ENCODE measurements at places on chromosomes 5 and 9. TPM values are rescaled to one million over a fixed set of nuclear protein-coding genes. Genes with fewer than 3 reads are reported as not detected.

Gene RANBP17
- 15.9 TPM for total RNA-seq

Gene TSSK1B
- total RNA-seq: 0.20 TPM

Gene TMC1
- not detected for total RNA-seq

Gene PRELID1
- total RNA-seq: 178 TPM

Gene PLPPR1
- not detected for total RNA-seq

Gene SPATA31D4
- not detected for total RNA-seq

Gene CCNB1
- total RNA-seq: 49.8 TPM

Gene CDKN2B-AS1
- 2.3 TPM for total RNA-seq

Gene MYMK
- total RNA-seq: not detected

Gene GABRA6
- not detected for total RNA-seq

Gene HBEGF
- total RNA-seq: 272 TPM

Gene FCN2
- not detected for total RNA-seq

DNA sequence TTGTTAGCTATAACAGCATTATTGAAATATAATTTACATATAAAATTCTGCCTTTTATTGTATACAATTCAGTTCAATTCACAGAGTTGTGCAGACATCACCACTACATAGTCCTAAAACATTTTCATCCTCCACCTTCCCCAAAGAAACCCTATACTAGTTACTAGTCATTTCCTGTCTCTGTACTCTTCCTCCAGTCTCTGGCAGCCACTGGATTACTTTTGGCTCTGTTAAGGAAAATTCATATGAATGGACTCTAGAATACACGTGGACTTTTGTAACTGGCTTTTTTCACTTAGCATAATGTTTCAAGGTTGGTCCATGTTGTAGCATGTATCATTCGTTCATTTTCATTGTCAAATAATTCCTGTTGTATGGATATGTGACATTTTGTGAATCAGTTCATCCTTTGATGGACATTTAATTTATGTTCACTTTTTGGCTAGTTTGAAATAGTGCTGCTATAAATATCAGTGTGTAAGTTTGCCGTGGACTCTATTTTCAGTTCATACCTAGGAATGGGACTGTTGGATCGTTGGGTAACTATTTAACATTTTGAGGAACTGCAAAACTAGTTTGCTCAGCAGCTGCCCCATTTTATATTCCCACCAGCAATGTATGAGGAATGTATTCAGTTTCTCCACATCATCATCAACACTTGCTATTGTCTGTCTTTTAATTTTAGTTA, 9.7 kb downstream of the ICE1 start:
- DNase-seq: peak; percentile 70

DNA sequence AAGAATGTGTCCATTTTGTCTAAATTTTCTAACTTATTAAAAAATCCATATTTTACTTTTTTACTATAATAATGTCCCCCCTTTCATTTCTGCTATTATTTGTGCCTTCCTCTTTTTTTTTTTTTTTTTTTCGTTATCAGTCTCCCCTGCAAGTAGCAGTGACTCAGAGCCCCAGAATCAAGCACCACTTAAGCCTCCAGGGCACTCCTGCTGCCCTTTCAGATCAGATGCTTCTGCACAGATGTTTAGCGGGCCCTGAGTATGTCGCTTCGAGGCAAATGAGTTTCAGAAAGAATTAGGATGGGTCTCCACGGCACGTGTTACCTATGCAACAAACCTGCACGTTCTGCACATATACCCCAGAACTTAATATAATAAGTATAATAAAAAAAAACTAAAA, 11.7 kb downstream of the MED7 start:
- no peak for DNase-seq

GRCh38 chr9:133792721-133793470, 54.7 kb upstream of the SARDH start:
- DNase-seq: peak; percentile 37

- no peak for DNase-seq
These were observed 97.1 kb upstream of the APC start for GRCh38 chr5:112640546-112640945.

DNA sequence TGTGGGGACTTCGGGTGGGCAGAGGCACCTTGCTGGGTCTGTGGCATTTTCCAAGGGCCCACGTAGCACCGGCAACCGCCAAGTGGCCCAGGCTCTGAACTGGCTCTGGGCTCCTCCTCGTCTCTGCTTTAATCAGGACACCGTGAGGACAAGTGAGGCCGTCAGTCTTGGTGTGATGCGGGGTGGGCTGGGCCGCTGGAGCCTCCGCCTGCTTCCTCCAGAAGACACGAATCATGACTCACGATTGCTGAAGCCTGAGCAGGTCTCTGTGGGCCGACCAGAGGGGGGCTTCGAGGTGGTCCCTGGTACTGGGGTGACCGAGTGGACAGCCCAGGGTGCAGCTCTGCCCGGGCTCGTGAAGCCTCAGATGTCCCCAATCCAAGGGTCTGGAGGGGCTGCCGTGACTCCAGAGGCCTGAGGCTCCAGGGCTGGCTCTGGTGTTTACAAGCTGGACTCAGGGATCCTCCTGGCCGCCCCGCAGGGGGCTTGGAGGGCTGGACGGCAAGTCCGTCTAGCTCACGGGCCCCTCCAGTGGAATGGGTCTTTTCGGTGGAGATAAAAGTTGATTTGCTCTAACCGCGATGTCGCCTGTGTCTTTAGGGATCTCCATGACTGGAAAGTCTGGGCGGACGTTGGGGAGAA, 5.8 kb downstream of the DPP7 start:
- DNase-seq: no peak

DNA sequence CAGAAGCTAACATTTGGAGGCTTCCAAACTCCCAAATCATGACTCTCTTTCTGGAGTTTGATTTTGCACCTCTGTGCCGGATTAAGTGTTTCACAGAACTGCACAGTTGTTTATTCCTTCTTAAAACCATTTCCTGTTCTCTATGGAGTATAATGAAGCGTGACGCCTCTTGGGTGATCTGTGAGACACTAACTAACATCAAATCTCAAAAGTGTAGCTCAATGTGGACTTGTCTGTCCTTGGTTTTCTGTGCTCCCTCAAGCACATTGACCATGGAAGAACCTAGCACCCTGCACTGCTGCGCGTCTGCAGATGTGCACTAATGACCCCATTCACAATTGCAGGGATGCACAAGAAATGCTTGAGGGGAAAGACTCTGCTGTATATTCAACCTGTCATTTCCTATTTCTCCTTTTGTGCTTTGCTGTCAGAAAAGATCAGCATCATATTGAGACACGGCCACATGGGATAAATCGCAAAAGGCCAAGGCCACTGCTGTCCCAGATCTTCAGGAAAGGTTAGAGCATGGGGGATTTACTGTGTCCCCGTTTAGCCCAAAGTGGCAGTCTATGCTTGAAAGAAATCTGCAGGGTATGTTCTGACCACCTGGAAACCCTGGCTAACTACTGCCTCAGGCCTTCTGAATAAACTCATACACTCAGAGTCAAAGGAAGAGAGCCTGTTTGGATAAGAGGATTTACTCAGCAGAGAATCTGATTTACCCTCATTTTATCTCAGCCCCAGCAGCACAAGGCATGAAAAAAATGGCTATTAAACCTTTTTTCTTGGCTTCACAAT, 109.6 kb downstream of the BAAT start:
- DNase-seq: no peak

- no peak for DNase-seq
These were observed 2.6 kb downstream of the NFIB start for GRCh38 chr9:14311171-14311949.

- DNase-seq: no peak
These were observed 7.9 kb upstream of the ENG start for GRCh38 chr9:127862075-127863011.

- DNase-seq: peak; percentile 72
These were observed 79.1 kb downstream of the ZNF618 start for GRCh38 chr9:113955076-113955752.

DNA sequence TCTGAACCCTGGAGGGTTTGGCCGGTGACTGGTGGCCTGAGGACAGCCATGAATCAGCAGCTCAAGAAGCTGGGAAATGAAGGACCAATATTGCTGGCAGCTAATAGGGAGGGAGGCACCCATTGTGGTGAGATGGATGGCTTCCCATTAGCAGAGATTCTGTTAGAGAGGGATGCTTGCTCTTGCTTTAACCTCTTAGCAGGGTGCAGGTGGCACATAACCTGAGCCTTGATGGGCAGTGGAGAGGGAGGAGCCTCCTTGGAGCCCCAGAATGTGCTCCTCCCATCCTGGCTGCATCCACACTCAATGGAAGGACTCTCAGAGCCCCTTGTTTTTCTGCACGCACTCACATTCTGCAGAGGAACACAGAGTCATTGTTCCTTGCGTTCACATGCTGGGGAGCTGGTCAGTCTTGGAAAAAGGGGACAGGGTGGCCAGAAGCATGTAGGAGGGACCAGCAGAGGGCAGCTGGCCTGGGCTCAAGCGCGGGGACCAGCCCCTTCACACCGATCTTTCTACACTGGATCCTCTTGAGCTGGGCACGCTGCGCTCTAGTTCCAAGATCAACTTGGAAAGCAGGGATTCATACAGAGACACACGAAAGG, 161.8 kb downstream of the MED10 start:
- DNase-seq: no peak

DNA sequence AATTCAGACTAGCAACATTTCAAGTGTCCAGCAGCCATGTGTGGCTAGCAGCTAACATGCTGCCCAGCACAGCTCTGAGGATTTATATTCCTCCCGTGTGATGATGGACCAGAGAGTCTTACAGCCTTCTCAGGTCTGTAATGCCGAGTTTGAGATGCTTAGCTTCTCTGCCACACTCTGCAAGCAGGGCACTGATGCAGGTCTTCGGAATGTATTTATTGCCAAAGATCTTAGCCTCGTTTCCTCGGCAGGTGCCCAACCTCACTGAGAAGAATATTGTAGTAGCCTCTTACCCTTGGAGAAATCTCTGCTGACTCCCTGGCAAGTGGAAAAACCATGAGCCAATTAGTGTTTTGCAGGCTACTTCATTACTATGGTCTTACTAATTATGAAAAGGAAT, 3.7 kb upstream of the RAI14 start:
- DNase-seq: no peak

DNA sequence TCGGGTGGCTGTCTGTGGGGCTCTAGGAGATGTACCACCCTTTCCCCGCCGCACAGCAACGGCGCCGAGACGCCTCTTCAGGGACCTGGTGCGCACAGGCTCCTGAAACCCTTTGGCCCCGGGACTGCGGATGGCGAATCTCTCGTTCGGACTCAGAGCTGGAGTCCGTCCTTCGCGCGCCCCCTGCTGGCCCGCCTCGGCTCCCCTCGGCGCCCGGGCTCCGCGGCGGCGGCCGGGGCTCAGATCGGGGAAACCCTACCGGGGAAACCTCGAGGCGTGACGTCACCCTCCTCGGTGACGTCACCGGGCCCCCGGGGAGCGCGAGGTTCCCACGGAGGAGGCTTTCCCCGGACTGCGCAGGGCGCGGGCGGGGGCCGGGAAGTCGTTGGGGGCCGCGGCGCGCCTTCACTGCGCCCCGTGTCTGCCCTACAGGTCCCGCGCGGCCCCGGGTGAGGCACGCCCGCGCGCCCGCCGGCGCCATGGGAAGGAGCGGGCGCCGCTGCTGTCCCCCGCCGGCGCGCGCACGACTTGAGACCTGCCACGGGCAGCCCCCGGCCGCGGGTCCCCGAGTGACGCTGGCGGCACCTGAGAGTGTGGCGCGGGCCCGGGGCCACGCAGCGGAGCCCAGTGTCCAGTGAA, 7.9 kb downstream of the PRR7 start:
- DNase-seq: peak; percentile 51

- DNase-seq: no peak
These were observed 85.5 kb upstream of the MARCHF11 start for GRCh38 chr5:16265141-16265540.

DNA sequence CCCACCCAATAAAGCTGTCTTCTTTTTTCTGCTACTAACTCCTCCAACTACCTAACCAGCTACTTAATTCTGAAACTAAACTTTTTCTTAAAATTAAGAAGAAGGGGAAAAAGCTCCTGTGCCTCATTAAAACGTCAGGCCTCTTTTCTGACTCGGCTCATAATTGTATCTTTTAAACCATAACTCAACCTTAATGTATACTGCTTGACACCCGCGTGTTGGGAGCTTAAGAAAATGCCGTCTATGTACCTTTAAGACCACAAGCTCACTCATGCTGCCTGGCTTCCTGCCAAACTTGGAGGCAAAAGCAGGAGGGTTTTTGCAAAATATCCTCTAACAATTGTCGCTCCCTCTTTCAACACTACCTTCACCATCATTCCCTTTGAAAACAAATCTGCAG, 5.0 kb downstream of the EBF1 start:
- DNase-seq: peak; percentile 66

DNA sequence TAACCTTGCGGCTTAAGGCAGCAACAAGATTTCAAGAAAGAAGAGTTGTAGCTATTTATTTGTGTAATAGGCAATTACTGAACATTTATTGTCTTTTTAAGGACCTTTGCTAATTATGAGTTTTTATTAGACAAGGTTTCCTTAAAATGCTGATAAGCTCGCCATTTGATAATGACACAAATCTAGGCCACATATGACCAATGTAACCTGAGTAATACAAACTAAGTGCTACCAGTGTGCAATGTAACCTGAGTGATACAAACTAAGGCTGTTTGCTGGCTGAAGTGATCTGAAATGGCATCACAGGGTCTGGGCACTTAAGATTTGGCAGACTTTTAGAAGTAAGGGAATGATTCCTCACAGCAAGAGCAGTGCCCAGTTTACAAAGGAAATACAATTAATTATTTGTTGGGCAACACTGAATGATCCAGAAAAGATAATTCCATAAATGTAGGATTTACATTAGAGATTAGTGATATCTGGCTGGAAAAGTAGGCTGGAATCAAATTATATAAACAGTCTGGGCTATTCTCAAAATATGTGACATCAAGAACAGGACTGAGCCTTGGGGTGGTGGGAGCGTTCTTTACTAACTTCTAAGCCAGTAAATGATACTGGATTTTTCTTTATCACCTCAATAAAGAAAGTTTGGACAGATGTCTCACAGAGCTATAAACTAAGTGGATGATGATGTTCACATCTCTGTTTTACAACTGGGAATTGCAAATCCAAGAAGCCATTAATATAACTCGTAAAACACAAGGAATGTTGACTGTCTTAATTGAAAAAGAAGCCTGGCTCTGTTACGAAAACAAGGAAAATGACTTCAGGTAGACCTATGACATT, 54.8 kb downstream of the MRPS27 start:
- DNase-seq: no peak

DNA sequence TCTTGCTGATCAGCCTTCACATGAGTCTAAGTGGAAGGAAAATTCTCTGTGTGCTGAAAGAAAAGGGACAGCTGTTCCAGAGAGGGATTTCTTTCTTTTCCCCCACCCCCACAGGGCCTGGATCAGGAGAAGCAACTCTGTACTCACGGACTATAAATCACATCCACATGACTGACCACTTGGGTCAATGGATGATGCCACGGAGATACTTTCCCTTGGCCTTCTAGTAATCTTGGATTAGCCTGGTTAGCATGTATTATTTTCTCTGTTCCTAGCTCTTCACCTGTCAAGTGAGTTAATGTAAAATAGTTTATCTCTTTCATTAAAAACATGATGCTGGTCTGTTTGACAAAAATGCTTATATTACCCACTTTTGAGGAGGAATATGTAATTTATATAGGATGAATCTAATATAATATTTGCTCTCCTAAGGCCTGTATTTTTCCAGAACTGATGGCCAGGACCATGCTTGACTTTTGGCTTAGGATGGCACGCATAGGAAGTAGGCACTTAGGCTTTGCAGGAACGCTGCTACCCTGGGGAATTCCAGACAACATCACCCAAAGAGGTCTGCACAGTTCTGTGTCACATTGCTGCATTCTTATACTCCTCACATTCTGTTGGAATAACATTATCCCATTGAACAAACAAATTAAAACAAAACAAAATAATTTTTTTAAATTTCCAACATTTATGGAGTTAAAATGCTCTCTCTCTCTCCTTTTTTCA, 892.1 kb downstream of the TLE1 start:
- DNase-seq: no peak

- no peak for DNase-seq
These were observed 7.6 kb downstream of the TTC39B start for GRCh38 chr9:15299374-15299939.

- DNase-seq: no peak
These were observed 17.3 kb downstream of the PTGES start for GRCh38 chr9:129735546-129735945.
